ENCODE measurements at places on chromosomes 11 and 22. TPM values are rescaled to one million over a fixed set of nuclear protein-coding genes. Genes with fewer than 3 reads are reported as not detected.

DNA sequence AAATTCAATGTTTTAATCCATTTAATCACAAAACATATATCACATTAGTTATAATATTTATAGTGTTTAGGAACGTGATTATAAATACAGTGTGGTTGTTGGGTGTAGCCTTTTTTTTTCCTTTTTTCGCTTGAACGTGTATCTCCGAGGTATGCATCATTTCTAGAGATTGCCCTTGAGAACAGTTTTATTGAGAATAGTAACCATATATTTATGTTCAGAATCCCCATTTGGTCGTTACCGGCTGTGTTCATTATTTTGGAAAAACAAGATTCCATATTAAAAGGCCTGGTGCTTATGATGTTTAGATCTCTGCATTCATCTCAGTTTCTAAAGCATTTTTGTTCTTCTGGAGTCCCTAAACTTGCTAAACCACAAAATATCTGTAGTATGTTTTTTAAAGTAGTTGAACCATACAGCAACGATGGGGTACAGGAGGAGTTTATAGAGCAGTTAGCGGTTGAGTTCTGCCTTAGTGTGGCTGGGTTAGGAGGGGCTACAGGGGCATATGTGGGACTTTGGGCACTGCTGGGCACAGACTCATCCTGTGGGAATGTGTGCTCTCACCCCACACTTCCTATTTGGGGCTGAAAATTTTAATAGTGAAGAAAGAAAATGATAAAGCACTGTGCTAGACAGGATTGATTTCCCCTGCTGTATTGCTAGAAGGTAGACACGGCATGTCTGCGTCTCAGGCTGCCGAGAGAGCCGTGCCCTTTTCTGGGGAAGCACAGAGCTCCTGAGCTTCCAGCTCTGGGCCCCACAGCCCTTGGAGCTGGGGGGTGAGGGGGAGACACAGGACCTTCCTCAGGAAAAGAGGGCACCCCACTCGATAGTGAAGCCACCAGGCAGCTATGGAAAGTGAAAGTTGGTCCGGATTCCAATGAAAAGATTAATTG is 81.5 kb upstream of the PPARA start:
- peak; percentile 84 for DNase-seq

DNA sequence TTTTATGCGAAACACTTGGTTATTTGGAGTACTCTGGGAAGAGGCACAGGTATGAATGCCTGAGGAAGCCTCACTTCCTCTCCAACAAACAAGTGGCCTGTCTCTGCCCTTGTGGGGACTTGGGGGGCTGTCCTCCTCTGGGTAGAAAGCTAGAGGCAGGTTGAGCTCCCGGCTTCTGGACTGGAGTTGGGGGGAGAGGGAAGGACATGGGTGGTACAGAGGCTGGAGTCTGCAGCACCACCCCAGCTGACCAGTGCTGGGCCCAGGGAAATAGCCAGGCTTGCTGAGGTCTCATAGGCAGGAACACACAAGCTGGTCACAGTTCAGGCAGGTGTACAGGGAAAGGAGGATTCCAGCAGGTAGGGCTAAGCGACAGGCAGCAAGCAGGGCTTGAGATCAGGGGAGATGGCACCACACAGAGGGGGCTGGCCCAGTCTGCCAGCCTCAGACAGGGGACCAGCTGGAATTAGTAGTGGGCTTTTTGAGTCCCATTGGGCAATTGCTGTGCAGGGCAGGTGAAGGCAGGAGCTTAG is 135.3 kb upstream of the TEAD1 start:
- DNase-seq = no peak

DNA sequence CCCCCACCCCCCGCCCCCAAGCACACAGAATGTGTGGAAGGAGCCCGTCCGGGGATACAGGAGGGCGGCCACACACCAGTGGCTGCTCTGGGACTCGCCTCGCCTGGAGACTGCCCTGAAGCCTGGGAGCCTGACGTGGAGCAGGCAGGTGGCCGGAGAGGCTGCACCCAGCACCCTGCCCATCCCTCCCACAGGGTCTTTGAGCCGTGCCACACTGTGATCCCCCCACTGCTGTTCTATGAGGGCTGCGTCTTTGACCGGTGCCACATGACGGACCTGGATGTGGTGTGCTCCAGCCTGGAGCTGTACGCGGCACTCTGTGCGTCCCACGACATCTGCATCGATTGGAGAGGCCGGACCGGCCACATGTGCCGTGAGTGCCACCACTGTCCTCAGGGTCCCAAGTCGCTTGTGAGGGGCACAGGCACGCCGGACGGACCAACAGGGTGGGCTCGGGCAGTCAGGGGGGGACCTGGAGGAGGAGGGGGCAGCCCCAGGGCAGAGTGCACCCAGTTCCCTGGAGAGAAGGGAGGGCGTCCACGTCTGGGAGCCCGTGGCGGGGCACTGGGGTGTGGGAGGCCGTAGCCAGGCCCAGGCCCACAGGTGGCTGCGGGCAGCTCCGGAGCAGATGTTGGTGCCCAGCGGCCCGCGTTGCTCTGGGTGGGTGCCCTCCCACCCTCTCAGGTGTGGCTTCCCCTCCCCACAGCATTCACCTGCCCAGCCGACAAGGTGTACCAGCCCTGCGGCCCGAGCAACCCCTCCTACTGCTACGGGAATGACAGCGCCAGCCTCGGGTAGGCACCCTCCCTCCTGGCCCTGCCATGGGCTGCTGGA is 27.0 kb upstream of the MUC5B start:
- DNase-seq = no peak

DNA sequence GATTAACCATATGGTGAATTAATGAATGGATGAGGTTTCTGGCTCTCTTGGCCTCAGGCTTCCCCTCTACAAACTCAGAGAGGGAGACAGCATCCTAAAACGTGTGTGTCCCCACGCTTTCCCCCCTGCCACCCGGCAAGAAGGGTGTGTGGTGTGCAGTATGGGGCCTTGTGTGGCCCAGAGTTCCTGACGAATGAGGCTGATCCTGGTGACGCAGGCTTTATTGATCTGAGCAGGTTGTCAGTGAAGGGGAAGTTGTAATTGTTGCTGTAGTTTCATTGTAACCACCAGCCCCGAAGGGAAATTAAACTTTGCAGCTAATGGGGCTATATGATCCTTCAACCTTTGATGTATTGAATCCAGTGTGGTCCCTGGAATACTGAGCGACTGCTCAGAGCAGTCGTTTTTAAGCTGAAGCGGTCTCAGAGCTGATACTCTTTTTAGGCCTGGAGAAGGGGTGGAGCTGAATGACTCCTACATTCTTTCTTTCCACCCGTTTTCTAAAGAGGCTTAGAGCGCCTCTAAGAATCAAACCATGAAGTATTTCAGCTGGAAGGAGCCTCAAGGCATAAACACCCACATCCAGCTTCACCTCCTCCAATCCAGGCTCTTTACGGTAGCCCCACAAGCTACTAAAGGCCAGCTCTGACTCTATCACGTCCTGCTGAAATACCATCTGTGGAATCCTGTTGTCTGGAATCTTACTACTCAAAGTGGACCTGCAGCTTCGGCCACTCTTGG is 284.7 kb downstream of the MIAT start:
- no peak for DNase-seq

- no peak for DNase-seq
Observed at GRCh38 chr11:129538323-129538722, 162.7 kb downstream of the BARX2 start.

The CDCA5 gene
- 12.4 TPM for polyA plus RNA-seq
